ENCODE measurements at places on chromosomes 7 and 10.

DNA sequence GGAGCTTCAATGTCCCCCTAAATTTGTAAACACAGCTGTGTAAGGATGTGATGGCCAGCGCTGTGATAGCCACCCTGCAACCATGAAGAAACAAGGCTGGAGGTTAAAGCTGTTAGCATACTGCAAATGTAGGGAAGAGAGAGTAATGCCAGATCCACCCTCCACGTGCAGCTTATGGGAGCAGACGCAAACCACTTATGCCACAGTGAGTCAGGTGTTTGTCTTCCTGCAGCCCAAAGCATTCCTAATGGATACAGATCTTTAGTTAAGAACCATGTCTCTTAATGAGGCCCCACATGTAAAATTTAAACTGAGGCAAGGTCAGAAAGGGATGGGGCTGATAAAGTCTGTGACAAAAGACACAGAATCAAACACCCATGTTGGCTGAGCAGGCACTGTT, 13.6 kb upstream of the MYL7 start:
- DNase-seq = peak; percentile 1

- no peak for DNase-seq
Measured at GRCh38 chr7:80609751-80610150, 28.7 kb upstream of the CD36 start.

GRCh38 chr10:59668096-59668495, 41.6 kb downstream of the SLC16A9 start:
- no peak for DNase-seq

DNA sequence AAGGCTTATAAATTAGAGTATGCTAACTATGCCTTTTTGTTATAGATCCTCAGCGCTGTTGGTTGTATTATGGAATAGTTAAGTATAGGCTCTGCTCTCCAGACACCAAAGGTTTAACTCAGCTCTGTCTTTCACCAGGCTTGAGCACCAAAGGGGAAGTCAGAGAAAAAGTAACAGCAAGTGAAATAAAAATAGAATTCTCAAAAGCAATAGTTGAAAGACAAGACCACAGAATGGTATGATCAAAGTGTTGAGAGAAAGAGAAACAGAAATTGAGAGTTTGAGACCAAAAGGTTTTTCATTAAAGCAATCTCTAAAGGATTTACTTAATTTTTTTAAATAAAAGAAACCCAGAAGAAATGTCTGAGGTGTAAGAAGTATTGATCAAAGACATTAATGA, 529.8 kb upstream of the C7orf33 start:
- DNase-seq = no peak

DNA sequence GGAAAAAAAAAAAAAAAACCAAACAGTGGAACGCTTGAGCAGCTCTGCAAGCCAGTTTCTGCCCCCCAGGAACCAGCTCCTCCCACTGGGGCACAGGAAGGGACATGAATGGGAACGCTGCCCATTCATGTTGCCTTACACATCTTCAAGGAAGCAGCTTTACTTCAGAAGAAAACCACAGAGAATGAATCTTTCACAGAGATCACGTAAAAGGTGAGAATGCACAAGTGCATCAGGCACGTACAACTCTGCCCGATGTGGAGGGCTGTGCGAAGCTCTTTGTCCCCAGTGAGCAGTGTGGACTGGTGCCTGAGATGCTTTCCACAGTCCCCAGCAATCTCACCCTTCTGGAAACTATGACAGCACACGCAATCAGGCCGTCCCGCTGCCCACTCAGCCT, 106.2 kb downstream of the DLG5 start:
- DNase-seq = no peak

DNA sequence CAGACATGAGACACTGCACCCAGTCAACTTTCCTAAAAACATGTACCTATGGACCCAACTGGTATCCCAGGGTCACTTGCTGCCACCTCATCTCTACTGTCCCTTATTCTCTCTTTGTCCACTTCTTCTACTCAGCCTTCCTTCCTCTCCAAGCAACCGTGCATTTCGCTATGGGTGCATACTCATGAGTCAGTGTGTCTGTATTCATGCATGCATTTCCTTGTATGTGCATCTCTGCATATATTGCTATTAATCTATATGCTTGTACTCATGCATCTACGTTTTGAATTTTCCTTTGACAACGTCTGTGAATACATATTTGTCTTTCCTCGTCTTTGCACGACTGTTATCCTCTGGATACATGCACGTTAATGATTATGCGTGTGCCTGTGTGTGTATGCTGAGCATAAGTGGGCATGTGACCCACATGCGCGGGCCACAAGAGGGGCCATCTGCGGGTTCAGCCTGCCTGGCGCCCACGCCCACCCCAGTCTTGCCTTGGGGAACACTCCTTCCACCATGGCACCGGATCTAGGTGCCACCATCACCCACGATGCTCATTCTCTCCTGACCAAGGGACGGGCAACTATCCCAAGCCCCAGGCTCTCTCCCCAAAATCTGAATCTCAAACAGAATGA, 23.3 kb downstream of the KIAA1549 start:
- DNase-seq = no peak

- no peak for DNase-seq
Measured at GRCh38 chr7:122182081-122182480, 38.0 kb upstream of the AASS start.

GRCh38 chr7:28586736-28587135, 174.4 kb downstream of the CREB5 start:
- DNase-seq = no peak

DNA sequence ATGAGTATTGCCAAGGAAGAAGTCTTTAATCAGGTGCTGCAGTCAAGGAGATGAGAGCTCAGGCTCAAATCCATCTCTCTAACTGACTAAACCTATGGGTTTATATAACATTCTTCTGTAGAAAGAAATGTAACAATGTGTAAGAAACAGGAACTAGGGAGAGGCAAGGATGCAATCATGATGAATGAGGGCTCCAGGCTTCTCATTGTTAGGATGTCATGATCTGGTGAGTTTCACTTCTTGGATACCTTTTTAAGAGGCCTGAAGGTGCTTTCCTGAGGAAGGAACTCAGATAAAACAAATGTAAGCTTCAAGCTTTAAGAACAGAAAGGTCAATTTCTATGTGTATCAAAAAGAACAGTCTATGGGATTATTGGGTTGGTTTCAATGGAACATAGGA, 30.8 kb upstream of the SCIN start:
- DNase-seq = no peak

DNA sequence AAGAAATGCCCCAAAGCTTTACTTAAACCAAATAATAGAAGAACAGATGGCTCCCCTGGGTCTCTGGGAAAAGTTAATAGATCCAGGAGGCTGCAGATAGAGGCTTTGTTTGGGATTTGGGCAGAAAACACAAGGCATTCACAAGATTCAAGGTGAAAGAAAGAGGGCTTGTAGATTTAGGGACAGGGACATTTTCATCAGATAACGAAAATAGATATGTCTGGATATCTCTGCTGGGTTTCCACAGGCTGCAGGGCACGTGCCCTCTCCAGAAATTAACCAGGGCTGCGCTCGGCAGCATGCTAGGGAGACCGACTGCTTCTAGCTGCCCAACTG, 14.9 kb downstream of the CARD11 start:
- no peak for DNase-seq

- DNase-seq = no peak
Measured at GRCh38 chr7:101597941-101598340, 31.2 kb downstream of the MYL10 start.

- DNase-seq = no peak
Measured at GRCh38 chr7:129144834-129145668, 544 bp downstream of the TSPAN33 start.

DNA sequence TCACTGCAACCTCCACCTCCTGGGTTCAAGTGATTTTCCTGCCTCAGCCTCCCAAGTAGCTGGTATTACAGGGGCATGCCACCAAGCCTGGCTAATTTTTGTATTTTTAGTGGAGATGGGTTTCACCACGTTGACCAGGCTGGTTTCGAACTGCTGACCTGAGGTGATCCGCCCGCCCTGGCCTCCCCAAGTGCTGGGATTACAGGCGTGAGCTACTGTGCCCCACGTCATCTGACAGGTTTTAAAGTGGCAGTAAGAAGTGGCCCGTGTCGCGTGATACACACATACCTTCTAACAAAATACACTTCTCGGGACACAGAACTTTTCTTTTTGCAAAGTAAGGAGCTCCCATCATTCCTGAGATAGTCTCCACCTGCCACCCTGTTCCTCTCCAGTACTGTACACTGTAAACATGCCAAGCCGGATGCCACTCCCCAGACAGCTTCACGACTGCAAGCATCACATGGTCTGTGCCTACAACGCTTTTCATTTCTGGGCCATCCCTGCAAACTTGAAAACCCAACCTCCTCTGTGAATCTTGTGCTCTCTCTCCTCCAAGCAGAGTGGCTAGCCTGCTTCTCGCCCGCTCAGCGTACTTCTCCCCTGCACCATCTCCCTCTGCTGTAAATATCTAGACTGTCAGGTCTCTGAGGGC, 256.3 kb upstream of the KLF14 start:
- DNase-seq = no peak

GRCh38 chr10:61628151-61628874, 34.4 kb upstream of the CABCOCO1 start:
- DNase-seq = no peak

GRCh38 chr7:50348469-50349162, 44.1 kb downstream of the IKZF1 start:
- DNase-seq = no peak

- DNase-seq = no peak
Measured at GRCh38 chr10:62148155-62148554, 120.5 kb downstream of the RTKN2 start.

GRCh38 chr10:6297951-6298381, 95.2 kb downstream of the PFKFB3 start:
- DNase-seq = no peak

DNA sequence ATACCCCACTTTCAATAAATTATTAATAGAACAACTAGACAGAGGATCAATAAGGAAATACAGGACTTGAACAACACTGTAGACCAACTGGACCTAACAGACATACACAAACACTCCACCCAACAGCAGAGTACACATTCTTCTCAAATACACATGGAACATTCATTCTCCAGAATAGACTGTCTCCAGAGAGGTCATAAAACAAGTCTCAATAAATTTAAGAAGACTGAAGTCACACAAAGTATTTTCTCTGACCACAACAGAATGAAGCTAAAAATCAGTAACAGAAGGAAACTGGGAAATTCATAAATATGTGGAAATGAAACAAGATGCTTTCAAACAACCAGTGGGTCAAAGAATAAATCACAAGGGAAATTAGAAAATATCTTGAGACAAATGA, 119.8 kb downstream of the SMURF1 start:
- no peak for DNase-seq

DNA sequence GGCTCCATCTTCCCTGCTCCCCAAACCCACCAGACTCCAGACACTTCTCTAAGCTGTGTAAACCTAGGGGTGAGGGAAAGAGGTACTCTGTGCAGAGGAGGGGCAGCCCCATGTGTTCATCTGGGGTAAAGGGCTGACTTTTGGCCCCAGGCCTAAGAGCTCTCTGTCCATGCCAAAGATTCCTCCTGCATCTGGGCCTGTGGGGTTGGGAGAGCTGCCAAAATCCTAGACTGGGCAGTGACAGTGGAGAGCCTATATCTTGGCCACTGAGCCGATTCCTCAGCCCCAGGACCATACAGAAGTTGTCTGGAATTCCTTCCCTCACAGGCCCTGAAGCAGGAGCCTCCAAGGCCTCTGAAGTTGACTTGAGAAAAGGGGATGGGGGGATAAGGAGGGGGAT, 25.3 kb upstream of the LEP start:
- DNase-seq = no peak

DNA sequence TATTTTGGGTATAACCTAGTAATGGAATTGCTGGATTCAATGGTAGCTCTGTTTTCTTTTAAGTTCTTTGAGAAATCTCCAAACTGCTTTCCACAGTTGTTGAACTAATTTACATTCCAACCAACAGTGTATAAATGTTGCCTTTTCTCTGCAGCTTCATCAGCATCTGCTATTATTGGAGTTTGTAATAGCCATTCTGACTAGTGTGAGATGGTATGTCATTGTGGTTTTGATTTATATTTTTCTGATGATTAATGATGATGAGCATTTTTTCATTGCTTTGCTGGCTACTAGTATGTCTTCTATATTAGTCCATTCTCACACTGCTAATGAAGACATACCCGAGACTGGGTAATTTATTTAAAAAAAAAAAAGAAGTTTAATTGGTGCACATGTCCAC, 248.6 kb upstream of the MAGI2 start:
- no peak for DNase-seq

DNA sequence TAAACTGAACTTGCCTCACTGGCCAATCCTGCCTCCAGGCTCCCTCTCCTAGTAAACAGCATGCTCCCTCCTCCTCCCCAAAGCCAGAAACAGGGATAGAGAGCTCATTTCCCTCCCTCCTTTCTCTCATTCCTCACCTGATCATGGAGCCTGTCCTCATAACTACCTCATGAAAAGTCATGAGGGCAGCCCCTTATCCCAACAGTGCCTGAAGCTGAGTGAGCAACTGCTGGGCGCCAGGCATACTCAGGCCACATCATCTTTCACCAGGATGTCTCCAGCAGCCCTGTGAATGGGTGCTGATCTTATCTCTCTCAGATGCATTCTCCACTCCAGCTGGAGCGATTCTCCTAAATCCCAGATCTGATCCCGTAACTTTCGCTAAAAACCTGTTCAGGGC, 307.2 kb downstream of the PRPF18 start:
- no peak for DNase-seq

DNA sequence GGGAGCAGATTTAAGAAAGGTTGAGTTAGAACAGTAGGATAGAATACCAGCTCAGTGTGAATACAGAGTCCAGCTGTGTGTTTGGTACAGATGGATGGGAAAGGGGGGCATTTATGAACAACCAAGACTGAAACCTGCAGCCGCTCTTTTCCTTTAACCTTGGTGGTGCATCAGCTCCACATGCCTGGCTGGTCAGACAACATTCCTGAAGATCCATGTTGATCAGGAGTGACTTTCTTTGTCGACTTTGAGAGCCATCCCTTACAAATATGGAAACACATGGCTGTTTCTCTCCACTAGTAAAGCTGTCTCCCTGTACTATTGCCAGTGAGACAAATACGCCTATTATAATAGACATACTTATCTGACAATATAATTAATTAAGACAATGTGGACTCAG, 476.5 kb upstream of the IGFBP3 start:
- DNase-seq = no peak

DNA sequence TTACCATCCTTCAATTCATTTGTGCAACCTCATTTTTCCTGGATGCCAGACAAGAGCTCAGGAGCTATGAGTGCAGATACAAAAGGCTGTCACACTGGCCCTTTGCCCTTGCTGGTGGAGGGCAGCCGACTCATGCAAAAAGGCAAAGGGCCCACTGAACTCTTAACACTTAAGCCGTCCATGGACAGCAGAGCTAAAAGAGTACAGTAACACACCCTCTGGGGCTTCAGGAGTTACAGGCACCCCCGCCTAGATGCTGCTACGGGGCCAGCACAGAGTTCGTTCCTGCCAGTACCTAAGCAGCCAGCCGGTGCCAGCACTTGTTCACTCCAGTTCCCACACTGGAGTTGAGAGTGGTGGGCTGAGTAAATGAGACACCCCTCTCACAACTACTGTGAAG, 69.9 kb upstream of the MRLN start:
- DNase-seq = no peak

GRCh38 chr7:7943951-7944350, 24.6 kb upstream of the GLCCI1 start:
- DNase-seq = no peak

- no peak for DNase-seq
Measured at GRCh38 chr7:11573128-11573750, 258.8 kb downstream of the THSD7A start.

- DNase-seq = no peak
Measured at GRCh38 chr7:157566631-157567006, 229.8 kb downstream of the DNAJB6 start.

Measured in omental fat pad (tissue), 4 donors.